ENCODE measurements at places on chromosomes 5 and 9. TPM values are rescaled to one million over a fixed set of nuclear protein-coding genes. Genes with fewer than 3 reads are reported as not detected.

- DNase-seq = no peak
- peaks cover 6% of the 10 kb centered on the region for H3K4me1 ChIP-seq
- no peaks in the 10 kb centered on the region for H3K36me3 ChIP-seq
- H3K4me3 ChIP-seq = no peak overlapping the region
- H3K27me3 ChIP-seq = peaks cover 8% of the 10 kb centered on the region
- no peak overlapping the region for H3K27ac ChIP-seq
Observed at GRCh38 chr9:99095565-99095964, 9.3 kb upstream of the TGFBR1 start.

- H3K4me1 ChIP-seq = no peaks in the 10 kb centered on the region
- no peaks in the 10 kb centered on the region for H3K36me3 ChIP-seq
- no peak overlapping the region for H3K4me3 ChIP-seq
- H3K27ac ChIP-seq = no peak overlapping the region
Observed at GRCh38 chr5:164119806-164120447, 614.5 kb downstream of the MAT2B start.

DNA sequence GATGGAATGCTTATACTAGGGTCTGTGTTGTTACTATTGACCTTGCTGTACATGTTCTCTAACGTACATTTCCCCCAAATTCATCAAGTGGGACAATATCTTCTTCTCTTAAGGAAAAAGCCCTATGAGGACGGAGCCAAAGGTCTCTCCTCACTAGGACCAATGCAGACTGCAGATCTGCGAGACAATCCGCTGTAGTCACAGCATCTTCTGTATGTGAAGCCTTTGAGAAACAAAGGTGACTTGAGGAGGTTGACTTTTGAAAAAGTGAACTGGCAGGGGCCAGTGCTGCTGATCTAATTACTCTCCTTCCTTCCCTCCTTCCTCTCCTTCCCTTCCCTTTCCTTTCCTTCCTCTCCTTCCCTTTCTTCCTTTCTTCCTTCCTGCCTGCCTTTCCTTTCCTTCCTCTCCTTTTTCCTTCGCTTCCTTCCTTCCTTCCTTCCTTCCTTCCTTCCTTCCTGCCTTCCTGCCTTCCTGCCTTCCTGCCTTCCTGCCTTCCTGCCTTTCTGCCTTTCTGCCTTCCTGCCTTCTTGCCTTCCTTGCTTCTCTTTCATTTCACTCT lies 71.1 kb upstream of the BASP1 start:
- no peaks in the 10 kb centered on the region for H3K36me3 ChIP-seq
- no peak overlapping the region for H3K27ac ChIP-seq
- no peak overlapping the region for H3K4me3 ChIP-seq
- no peaks in the 10 kb centered on the region for H3K27me3 ChIP-seq
- no peaks in the 10 kb centered on the region for H3K4me1 ChIP-seq
- no peak for DNase-seq

Gene DOCK8
- total RNA-seq = not detected
